Psoas muscle (tissue), 8 donors: ENCODE measurements at places on chromosomes 16 and 17. TPM values are rescaled to one million over a fixed set of nuclear protein-coding genes. Genes with fewer than 3 reads are reported as not detected.

DNA sequence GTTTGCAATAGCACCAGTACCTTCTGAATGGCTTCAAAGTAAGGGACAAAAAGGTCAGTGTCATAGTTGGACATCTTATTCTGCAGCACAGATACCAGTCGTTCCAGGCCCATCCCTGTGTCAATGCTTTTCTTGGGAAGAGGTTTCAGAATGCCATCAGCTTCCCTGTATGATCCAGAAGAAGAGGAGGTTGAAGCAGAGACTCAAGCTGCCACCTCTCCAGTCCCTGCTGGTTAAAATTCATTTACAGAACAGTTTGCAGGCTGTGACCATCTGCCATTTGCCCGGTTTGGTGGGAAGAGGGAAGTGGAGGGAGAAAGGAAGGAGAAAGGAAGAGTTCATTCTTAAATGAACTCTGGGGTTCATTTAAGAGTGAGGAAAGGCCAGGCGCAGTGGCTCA lies 18.4 kb upstream of the EXOSC6 start:
- DNase-seq = no peak

- DNase-seq = peak; percentile 75
These were observed at the start of gene CDH5 for GRCh38 chr16:66366433-66367299. Gene CDH5, plus strand, starts transcription at chr16:66366691. Its CDS starts 12,647 bp downstream, at chr16:66379338.

DNA sequence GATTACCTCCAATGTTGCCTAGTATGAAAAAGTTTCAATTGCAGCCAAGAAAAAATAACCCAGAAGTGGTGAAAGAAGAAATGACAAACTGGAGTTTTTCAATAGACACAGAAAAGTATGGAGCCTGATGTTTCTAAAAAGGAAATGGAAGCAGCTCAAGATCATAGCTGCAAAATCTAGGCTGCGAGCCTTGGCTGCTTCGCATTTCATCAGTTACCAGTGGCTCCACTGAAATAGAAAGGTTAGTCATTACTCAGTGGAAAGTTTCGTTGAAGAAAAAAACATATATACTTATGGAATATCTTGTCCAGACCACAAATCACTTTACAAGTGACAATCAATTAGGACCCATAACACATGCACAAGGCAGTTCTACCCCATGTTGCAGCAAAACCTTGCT lies 206.8 kb upstream of the SOX9 start:
- DNase-seq = no peak

- no peak for DNase-seq
These were observed 149.5 kb downstream of the TMEM132E start for GRCh38 chr17:34728771-34729310.

DNA sequence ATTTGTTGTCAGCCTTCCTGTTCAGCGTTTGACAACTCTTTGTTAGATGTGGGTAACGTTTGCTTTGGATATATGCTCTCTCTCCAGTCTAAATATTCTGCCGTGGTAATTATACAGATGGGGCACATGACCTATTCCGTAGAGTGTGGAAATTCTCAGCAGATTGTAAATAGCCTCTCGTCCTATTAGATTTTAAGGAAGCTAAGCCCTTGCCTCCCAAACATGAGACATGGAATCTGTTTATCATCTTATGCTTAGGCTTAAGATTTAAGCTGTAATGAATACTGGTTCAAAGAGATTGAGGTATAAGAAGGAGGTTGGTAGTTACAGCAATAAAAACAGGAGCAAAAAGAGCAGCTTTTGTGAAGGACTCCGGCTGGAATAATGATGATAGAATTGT lies 87.4 kb downstream of the RBFOX1 start:
- DNase-seq = no peak

- no peak for DNase-seq
These were observed 53.1 kb downstream of the PRMT7 start for GRCh38 chr16:68363658-68364521.

GRCh38 chr16:7037495-7037894 lies 295.1 kb upstream of the RBFOX1 start:
- DNase-seq = no peak

- no peak for DNase-seq
These were observed 6.2 kb upstream of the KANSL1 start for GRCh38 chr17:46199379-46199778.

DNA sequence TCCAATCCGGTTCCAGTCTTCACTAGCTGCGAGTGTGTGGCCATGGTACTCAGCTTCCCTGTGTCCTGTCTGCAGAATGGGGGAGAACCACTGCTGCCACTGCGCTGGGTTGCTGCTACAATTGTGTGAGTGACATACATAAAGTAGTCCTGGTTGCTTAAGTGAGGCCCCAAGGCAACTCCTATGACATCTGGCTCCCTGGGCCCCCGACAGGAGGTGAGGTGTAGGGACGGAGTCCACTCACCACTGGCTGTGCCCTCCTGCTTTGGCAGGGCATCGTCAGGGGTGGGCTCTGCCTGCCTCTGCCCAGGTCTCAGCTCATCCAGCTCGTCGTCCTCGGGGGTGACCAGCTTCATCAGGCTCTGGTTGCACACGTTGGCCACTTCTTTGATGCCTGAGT lies 20.4 kb downstream of the VAC14 start:
- DNase-seq = no peak

GRCh38 chr17:1227917-1228780 lies 42.1 kb upstream of the BHLHA9 start:
- DNase-seq = peak; percentile 73

DNA sequence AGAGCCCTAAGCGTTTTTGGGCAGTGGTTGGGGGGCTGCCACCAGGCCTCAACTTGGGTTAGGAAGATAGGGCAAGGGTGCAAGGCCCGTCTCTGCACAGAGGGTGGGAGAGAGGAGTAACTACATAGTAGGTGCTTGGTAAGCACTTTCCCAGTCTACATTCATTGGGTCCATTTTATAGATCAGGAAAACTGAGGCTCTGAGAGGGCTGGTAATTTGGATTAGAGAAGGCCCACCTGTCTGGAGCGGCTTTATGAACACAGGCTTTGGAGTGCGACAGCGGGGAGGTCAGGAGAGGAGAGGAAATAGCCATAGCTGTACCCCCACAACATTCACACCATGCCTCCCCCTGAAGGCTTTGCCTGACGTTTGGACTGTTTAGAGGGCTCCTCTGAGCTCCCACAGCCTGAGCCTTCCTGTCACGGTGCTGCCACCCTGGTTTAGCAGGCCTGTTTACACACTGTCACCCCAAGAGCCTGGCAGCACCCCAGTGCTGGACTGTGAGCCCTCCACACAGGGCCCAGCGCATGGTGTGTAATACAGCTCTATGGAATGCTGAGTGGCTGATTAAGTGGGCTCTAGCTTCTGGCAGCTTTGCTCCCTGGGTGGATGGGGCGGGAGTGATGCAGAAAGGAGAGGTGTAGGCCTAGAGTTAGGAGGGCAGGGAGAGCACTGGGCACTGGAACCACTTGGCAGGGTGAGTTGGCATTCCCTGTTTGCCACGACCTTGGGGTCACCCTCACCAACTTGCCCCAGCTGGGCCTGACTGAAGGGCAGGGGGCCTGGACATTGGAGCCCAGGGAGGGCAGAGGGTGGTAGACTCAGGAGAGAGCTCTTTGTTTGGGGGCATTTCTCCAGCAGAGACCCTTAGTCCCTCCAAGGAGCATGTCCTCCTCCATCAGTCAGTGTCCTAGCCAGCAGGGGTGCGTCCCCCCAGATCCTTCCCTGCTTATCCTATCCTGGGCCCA lies 73.7 kb downstream of the RAI1 start:
- no peak for DNase-seq

CHAD gene
- total RNA-seq = 0.32 TPM

TNK1 gene
- total RNA-seq = 0.86 TPM

ENPP7 gene
- total RNA-seq = not detected

CACNG3 gene
- not detected for total RNA-seq

ZNF23 gene
- total RNA-seq = 5.8 TPM

HOXB5 gene
- not detected for total RNA-seq

GEMIN4 gene
- 21.9 TPM for total RNA-seq

KARS1 gene
- 177 TPM for total RNA-seq

NUTF2 gene
- total RNA-seq = 104 TPM

TBC1D3 gene
- not detected for total RNA-seq

SHISA6 gene
- 0.40 TPM for total RNA-seq
